ENCODE measurements at places on chromosomes 2 and 18.

DNA sequence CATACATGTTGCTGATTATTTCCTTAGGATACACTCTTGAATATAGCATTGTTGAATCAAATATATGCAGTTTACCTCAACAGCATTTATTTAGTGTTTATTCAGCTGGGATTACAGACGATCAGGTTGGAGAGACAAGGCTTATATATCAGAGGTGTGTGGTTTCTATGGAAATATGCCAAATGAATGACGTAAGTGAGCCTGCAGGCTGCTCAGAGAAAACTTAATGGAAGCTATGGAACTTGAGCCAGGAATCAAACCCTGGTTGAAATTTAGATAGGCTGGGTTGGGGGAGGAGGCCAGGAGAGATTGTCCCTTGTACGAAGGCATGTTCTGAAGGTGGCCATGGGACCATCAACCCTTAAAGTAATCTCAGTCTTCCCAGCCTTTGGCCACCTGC lies 79.5 kb downstream of the INPP4A start:
- no peak for DNase-seq

DNA sequence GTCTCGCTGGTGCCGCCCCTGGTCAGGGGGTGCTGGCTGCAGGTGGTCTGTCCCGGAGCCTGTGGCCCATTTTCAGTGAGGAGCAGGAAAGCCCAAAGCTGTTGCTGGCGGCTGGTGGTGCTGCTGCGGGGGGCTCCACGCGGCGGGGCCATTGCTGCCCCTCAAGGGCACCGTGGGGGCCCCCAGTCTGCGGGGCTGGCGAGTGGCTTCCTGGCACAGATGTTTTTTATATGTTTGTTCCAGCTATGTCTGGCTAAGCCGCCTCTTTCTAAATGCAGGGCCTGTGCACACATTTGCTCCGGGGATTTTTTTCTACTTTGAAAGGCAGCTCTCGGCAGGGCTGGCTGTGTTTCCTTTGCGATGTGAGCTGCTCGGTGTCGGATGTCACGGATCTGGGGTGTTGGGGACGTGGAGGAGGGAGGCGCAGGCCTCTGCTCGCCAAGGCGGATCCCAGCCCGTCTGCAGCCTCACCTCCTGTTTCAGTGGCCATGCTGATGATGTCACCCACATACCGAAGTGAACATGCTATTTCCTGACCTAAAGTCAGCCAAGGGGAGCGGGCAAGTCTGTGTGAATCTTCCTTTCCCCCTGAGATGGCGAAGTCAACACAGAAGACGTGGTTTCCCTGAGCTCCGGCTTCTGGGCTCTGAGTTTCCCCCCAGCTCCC lies 112.0 kb upstream of the CTDP1 start:
- no peak for DNase-seq

GRCh38 chr18:69401226-69401971 lies 711 bp downstream of the DOK6 start:
- peak; percentile 60 for DNase-seq

DNA sequence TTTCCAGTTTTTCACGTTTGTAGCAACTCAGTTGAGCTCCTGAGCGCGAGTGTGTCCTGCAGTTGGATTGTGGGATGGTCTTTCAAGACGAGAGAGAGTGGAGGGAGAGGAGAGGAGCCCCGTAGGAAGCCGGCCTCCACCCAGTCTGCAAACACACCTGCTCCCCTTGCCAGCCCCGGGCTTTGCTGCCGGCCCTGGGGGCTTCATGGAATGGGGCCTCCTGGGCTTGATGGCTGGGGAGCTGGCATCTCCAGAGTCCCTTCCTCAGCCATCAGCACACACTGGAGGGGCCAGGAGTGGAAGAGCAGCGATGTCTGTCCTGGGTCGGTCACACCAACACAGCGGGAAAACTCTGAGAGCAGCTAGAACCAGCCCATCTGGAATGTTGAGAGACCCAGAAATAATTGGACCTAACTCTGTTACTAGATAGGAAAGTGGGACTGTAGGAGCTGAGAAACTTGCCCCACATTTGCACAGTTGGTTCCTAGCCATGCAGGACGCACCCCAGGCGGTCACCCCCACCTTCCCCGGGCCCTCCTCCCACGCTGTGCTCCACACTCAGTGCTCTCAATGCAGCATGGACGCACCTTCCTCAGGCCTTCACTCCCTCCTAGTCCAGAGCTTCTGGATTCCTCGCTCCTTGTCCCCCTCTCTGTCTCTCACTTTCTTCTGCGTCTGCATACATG lies 69.6 kb downstream of the PTGR3 start:
- DNase-seq: no peak

GRCh38 chr18:8899000-8899399 lies 193.6 kb downstream of the MTCL1 start:
- DNase-seq: no peak

GRCh38 chr2:11514081-11514730 lies 19.6 kb upstream of the GREB1 start:
- DNase-seq: no peak

DNA sequence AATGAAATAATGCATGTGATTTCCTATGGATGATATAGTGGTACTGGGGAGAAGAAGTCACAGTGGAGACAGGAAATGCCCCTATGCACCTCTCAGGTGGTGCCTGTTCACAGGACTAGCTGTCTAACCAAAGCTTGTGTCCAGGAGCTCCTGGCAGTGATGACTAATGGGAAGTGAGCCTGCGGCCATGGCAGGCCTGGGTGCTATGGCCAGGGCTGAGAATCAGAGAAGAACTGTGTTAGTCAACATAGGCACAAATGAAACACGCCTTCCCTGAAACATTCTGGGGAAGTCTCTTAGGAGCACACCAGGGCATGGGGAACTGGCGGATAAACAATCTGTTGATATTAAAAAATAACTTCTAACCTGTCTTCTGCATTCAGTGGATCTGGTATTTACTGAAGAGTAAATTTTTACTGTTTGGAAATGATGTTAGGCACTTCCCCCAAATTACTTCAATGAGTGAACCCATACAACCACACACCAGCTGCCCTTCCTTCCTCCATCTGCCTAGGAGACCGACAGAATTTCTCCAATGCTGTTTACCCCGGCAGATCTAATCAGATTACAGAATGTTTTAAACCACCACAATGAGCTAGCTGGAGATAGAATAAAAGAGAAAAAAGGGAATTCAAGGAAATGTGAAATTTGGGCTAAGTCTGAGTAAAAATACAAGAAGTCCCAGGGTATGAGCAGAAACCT lies 67.4 kb downstream of the MEP1B start:
- DNase-seq: no peak

- no peak for DNase-seq
Measured at GRCh38 chr18:49094979-49095632, 144.3 kb upstream of the SMAD7 start.

GRCh38 chr18:62796216-62796621 lies 80.9 kb downstream of the PHLPP1 start:
- DNase-seq: no peak

GRCh38 chr18:61352611-61353010 lies 19.4 kb downstream of the CDH20 start:
- no peak for DNase-seq
